T-cell (primary cell): ENCODE measurements at places on chromosomes 2 and 18. TPM values are rescaled to one million over a fixed set of nuclear protein-coding genes. Genes with fewer than 3 reads are reported as not detected.

GRCh38 chr2:176388861-176389260 lies 119.6 kb downstream of the MTX2 start:
- H3K27me3 ChIP-seq: no peaks in the 10 kb centered on the region
- no peak overlapping the region for H3K27ac ChIP-seq
- no peak for DNase-seq
- H3K4me3 ChIP-seq: no peak overlapping the region
- no peaks in the 10 kb centered on the region for H3K4me1 ChIP-seq
- H3K36me3 ChIP-seq: no peaks in the 10 kb centered on the region

The MC5R gene
- total RNA-seq: not detected

DNA sequence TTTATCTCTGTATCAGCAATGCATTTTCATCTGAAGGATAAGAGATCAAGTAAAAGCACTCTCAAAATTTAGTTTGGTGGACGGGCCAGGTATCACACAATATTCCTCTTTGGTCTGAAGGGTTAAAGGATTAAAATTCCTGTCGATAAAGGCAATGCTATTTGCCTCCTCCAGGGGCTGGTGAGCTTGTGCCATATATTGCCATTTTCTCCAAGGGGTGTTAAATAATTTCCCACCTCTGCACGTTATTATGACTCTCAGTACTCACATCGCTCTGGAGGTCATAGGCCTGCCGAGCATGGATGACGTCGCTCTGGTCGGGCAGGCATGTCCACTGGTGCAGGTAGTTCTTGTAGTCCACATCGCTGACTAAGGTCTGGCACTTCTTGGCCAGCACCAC lies 94.2 kb downstream of the NEB start:
- DNase-seq: no peak
- H3K27ac ChIP-seq: peak overlapping the region; percentile 76
- H3K36me3 ChIP-seq: no peaks in the 10 kb centered on the region
- H3K4me1 ChIP-seq: peaks cover 37% of the 10 kb centered on the region
- H3K27me3 ChIP-seq: no peaks in the 10 kb centered on the region

DNA sequence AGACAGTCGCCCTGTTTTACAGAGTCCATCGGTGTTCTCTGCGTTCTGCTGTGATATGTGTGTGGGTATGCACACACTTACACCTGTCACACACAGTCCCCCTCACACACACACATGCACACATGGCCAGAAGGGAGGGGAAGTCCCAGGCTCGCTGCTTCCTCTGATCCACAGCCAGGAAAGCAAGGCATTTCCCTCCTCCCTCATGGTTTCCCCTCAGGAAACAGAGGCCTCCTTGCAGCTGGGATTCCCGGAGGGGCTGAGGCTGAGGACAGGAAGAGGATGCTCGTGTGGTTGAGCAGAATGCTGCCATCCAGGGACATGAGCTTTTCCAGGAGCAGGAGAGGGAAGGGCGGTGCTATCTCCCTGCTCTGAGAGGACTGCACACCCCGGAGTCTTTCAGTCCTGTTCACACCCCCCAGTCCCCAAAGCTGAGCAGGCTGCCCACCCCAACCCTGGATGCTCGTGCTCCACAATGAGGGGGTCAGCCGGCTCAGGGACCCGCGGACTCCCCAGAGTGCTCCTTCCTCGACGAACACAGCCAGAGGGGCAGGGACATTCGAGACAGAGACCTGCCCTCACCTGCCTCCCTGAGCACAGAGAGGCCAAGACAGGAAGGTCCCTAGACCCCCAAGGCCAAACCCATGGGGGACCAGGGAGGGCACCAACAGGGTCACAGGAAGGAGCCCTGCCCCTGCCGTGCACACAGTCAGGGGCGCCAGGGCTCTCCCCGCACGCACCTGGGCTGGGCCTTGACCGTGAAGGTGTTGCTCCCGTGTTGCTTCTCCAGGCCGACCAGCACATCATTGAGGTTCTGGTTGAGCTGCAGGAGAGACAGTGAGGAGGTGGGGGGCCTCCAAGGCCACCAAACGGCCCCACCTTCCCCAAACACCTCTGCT lies 45.3 kb downstream of the BIN1 start:
- no peaks in the 10 kb centered on the region for H3K27me3 ChIP-seq
- no peak overlapping the region for H3K4me3 ChIP-seq
- H3K4me1 ChIP-seq: no peaks in the 10 kb centered on the region
- H3K27ac ChIP-seq: no peak overlapping the region
- DNase-seq: no peak

The IHH gene
- not detected for total RNA-seq
